ENCODE measurements at places on chromosomes 13 and 19. TPM values are rescaled to one million over a fixed set of nuclear protein-coding genes. Genes with fewer than 3 reads are reported as not detected.
A peak's percentile ranks its signal among the peaks of the same experiment; 100 is the strongest.

The SERPINE3 gene
- 0.80 TPM for polyA plus RNA-seq

DNA sequence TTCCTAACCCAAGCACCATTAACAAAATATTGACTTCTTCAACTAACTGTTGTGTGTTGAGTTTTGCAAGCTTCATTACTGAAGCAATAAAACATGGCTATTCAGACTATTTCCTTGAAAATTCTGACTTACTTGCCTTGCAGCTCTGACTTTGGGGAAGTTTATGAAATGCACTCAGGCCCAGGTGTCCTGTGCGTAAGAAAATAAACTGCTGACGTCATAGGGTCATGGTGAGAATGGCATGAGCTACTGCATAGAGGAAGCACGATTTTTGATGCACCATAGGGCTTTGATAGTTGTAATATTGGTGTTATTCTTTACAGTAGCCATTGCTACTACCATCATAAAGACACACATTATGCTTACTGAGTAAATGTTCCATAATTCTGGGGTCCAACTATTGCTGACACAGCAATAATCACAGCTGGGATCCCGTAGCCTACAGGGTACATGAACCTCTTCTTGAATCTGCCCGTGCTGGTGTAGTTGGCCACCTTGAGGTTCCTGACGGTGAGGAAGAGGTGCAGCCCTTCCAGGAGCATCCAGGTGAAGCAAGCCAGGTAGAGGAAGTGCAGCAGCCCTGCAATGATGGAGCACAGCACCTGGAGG is 57.9 kb downstream of the MBD3L2B start:
- no peak for DNase-seq

The GDF15 gene
- polyA plus RNA-seq: 2.4 TPM

GRCh38 chr19:45881082-45881908 is 4.6 kb downstream of the IRF2BP1 start:
- no peak for DNase-seq

DNA sequence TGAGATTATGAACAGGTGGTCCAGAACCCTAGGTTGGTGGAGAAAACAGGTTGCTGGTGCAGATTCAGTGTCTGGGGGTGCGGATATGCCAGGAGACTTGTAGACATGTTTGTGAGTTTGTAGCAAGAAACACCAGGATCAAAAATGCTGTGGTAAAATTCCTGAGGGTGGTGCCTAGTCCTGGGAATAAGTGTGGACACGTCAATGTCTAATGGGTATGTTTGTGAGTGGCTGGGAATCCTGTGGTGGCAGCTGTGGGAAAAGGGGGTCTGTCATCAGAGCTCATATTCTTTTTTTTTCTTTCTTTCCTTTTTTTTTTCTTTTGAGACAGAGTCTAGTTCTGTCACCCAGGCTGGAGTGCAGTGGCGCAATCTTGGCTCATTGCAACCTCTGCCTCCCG is 7.2 kb downstream of the ZNF708 start:
- peak; percentile 10 for DNase-seq

DNA sequence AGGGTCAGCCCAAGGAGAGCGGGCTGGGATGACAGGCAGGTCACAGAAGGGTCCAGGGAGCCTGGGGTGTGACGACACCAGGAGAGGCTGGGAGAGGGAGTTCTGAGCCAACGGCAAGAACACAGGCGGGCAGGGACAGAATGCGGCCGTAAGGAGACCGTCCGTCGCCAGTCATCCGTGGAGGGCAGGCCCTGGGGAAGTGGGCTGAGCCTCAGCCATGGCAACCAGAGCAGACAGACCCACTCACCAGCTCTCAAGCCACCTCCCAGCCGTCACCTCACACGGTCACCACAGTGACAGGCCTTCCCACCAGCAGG is 3.7 kb upstream of the TMEM86B start:
- DNase-seq: peak; percentile 60

DNA sequence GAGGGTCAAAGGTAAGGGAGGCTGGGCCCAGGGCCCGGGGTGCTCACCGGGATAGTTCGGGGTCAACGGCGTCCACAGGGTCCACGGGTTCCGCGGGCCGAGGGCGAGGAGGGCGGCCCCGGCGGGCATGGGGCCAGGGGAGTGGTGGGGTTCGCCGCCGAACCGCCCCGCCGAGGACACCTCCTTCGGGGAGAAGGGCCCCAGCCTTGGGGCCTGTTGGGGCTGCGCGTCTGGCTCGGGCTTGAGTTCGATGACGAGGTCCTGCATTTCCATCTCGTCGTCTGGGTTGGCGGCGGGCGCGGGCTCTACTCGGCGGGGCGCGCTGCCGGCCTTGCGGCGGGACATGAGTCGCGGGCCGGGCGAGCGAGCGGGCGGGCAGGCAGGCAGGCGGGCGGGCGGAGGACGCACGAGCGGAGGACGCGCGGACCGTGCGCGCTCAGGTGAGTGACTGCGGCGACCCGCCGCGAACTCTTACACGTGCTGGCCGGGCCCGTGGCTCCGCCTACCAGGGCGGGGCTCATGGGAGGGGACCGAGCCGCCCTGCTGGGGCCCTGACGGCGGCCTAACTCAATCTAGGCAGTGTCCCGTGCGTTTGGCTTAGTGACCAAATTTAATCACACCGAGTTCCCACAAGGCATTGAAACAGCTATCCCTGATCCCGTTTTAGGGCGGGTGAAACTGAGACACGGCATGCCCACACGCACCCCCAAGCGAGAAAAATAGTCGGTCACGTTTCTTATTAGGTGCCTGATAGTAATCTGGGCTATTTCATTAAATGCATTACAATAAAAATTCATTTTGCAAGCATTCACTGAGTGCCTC is at the start of gene ZNF296:
Gene ZNF296, minus strand, starts transcription at position 450 of the 822 bp plus-strand sequence. Its CDS starts 105 bp downstream, at position 345.
- peak; percentile 43 for DNase-seq

GRCh38 chr13:31322026-31322425 is 122.3 kb downstream of the B3GLCT start:
- DNase-seq: peak; percentile 93

The TMEM205 gene
- polyA plus RNA-seq: 110 TPM

GRCh38 chr19:57583521-57584416 is at the start of gene ZIK1:
Gene ZIK1 (plus strand): TSS chr19:57584145. CDS start chr19:57584357, 212 bp downstream.
- peak; percentile 97 for DNase-seq

DNA sequence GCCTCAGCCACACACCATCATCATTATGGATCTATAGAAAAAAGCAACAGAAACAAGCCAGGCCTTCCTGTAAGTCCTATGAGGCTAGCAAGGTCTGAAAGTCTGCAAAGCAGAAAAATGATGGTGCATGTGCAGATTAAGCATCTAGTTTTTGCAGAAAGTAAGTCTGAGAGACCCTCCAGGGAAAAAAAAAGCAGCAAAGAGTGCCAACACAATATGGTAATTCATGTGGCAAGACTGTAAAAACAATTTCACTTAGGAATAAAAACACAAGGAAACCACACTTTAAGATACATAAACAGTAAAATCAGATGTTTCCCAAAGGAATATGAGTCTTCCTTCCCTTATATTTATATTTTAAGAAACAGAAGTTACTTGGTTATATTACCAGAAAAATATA is 112.3 kb upstream of the FBXL3 start:
- no peak for DNase-seq

GRCh38 chr13:64540468-64540867 is 2689.7 kb downstream of the PCDH9 start:
- no peak for DNase-seq

GRCh38 chr19:11418549-11419506 is at the start of gene RGL3:
Gene RGL3 (minus strand): TSS chr19:11419314. CDS start chr19:11419278, 36 bp downstream.
- DNase-seq: peak; percentile 68

DNA sequence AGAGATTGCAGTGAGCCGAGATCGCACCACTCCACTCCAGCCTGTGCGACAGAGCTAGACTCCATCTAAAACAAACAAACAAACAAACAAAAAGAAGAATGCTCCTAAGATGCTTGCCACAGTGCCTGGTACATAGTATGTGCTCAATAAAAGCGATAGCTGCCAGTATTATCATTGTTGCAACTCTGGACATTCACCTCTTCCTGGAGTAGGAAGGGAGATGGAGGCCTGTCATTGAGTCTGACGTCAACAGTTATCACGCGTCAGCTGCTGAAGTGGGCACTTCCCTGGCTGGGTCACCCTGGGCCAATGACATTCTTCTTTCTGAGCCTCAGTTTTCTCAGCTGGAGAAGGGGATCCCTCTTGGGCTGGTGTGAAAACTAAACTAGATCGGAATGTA is 4.2 kb upstream of the PLAUR start:
- DNase-seq: no peak

The GPC5 gene
- 3.6 TPM for polyA plus RNA-seq

DNA sequence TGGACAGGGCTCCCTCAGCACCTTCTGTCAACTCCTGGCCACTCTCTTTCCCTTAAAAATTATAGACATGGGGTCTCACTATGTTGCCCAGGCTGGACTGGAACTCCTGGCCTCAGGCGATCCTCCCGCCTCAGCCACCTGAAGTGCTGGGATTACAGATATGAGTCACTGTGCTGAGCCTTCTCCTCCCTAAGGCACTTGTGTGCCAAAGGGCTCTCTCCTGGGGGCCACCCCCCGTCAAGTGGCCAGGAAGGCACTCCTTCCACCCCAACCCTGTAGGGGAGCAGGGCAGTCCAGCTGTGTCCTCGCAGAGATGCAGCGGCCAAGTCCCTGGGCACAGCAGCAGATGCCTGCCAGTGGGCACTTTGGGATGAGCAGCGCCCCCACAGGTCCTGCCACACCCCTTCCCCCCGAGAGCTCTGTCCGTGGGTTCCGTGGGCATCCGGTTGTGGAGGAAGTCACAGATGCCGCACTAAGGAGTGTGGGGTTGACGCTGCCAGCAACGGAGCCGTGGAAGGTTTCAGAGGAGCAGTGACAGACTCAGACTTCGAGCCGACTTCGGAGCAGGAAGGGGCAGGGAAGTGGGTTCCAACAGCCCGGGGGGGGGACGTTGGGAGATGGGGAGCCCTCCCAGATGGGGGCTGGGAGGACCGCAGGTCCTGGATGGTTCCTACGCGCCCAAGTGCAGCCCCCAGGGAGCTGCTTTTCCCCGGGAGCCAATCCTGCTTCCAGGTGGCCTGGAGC is 3.3 kb upstream of the UQCR11 start:
- no peak for DNase-seq

The RAB3D gene
- 10.2 TPM for polyA plus RNA-seq

DNA sequence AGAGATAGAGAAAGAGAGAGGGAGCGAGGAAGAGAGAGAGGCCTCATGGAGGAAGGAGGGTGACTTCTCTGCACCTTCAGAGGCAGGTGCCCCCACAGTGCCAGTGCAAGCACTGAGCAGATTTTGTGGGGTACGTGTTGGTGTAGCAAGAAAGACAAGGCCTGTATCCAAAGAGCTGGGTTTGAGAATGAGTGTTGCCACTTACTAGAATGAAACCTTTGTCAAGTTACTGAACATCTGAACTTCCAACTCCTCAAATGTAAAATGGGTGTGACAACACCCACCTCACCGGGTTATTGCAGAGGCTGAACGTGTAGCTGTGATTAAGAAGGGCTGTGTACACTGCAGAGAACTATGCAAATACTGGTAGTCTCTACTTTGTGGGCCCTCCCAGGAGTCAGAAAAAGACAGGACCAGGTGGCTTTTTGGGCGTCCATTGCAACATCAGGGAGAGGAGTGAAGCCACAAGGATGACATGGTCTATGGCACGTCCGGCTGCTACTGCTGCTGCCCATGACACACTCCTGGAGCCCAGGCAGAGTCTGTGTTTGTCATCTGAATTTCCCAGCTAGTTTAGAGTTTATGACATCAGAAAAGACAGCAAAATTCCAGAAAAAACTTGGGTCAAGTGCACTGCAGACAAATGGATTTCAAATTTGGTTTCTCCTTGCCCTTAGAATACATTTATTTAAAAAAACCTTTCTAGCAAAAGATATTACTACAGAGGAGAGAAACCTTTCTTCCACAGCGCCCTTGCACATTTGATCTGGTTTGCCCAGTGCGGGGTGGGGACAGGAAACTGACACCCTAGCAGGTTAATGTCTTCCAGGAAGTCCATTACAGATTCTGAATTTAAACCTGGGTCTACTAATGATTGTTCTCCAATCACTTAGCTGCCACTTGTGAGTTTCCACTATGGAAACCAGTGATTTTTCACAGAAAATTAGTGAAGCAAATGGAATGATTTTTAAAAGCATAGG is 54.0 kb upstream of the ATP12A start:
- no peak for DNase-seq

DNA sequence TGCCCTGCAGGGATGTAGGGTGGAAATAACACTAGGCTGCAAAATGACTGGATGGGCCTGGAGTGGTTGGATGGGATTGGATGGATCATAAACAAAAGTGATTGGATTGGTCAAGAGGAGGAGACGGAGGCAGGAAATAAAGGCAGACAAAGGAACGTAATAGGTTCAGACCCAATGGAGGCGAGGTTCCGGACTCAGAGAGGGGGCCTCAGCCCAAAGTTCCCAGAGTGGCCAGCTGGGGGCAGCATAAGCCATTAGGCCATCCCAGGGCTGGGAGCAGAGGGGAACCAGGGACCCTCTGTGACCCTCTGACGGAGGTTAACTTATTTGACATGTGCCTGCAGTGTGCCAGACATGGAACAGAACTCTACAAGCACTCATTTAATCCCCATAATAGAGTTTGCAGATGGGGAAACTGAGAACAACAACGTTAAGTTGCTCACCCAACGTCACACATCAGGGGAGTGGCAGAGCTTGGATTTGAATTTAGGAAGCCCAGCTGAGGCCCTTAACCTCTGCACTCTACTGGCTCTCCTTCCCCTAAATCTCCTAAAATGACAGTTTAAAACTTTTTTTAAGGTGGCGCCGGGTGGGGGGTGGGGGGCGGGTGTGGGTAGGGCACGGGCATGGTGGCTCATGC is 15.3 kb upstream of the MAP1S start:
- peak; percentile 52 for DNase-seq

The ISOC2 gene
- polyA plus RNA-seq: 89.7 TPM

- DNase-seq: no peak
Measured at GRCh38 chr19:1882089-1882785, 3.1 kb downstream of the ABHD17A start.

DNA sequence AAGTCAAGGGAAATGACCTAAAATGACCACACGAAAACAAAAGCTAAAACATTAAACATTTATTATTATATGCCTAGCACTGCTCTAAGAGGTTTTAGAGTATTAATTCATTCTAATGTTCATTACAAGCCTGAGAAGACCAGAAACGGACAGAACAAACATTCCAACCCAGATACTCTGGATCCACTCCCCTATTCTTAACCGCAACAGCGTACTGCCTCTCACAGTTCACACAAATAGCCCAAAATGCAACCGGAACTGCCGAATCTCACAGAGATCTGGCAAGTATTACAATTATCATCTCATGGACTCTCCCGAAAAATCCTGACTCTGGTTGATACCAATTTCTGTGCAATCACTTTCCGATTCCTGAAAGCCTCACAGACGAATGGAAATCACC is 1.4 kb downstream of the ZNF780B start:
- no peak for DNase-seq

The ZNF160 gene
- polyA plus RNA-seq: 83.5 TPM

DNA sequence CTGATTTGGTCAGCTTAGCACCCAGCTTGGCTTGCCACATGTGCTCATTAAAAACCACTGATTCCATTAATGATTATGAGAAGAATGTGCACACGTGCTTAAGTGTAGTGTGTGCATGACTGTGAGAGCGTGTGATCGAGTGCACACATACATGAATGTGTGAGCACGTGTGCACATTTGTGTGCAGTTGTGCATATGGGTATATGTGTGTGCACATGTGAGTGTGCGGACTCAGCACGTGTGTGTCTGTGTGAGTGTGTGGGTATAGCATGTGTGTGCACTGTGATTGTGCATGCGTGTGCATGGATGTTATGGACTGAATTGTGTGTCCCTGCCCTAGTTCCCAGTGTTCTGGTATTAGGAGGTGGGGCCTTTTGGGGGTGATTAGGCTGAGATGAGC is 202.1 kb upstream of the ZNF536 start:
- DNase-seq: no peak

GRCh38 chr13:104831831-104832230 is 1703.6 kb downstream of the EFNB2 start:
- no peak for DNase-seq

All from cardiac muscle cell (in vitro differentiated cells and primary cell).